Neural crest cell (in vitro differentiated cells): ENCODE measurements at places on chromosomes 12 and 14. TPM values are rescaled to one million over a fixed set of nuclear protein-coding genes. Genes with fewer than 3 reads are reported as not detected.

Gene CCDC177
- total RNA-seq: 7.5 and 7.7 TPM in 2 replicates

- no peak for DNase-seq
Observed at GRCh38 chr12:46811185-46811584, 14.6 kb downstream of the SLC38A4 start.

- no peak for DNase-seq
Observed at GRCh38 chr12:7994731-7995205, 37.7 kb upstream of the FOXJ2 start.

DNA sequence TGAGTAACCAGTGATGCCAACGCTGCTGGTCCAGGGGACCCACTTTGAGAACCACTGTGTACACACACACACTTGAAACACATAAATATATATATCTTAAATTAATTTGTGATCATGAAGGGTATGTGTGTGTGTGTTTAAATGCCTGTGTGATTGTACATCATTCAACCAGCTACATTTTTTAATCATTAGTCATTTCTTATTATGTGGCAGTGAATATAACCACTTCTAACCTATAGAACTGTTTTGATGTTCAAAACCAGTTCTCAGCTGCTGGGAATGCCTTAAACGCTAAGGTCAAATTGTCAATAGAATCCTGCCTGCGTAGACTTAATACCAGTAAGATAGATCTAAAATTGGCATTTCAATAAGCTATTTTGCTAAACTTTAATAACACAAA is 330.0 kb downstream of the SYT1 start:
- DNase-seq: no peak

- DNase-seq: no peak
Observed at GRCh38 chr14:61429316-61429715, 107.9 kb downstream of the PRKCH start.
